ENCODE measurements at places on chromosomes 1 and 21.
A peak's percentile ranks its signal among the peaks of the same experiment; 100 is the strongest.

- DNase-seq: no peak
Measured at GRCh38 chr1:12015001-12015491, 4.3 kb upstream of the MIIP start.

GRCh38 chr1:55153031-55153430, 62.1 kb downstream of the USP24 start:
- no peak for DNase-seq

DNA sequence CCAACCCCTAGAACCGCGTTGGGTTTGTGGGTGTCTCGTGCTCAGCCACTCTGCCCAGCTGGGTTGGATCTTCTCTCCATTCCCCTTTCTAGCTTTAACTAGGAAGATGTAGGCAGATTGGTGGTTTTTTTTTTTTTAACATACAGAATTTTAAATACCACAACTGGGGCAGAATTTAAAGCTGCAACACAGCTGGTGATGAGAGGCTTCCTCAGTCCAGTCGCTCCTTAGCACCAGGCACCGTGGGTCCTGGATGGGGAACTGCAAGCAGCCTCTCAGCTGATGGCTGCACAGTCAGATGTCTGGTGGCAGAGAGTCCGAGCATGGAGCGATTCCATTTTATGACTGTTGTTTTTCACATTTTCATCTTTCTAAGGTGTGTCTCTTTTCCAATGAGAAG, 18.7 kb downstream of the TFF3 start:
- DNase-seq: no peak

DNA sequence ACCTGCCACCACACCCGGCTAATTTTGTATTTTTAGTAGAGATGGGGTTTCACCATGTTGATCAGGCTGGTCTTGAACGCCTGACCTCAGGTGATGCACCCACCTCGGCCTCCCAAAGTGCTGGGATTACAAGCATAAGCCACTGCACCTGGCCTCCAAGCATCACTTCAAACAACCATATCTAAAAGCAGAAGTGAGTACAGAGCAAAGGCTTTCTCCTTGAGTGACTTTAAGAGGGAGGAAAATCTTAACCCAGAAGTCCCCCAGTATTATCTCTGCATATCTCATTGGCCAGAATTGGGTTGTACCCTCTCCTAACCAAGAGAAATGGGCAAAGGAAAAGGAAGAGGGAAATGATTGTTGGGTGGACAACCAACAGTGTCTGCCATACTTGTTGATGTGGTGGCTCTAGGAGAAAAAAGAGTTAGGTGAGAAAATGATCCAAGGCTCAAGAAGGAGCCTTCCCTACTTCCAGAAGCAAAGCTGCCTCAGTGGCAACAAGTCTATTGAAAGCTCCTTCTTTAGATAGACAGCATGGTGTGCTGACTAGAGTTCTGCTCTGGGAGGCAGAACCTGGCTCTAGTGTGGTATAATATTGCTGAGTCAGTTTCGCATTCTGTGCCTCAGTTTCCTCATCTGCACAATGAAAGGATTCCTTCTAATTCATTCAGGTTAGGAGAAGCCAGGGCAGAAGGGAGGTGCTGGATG, 16.8 kb upstream of the FOXE3 start:
- DNase-seq: no peak

DNA sequence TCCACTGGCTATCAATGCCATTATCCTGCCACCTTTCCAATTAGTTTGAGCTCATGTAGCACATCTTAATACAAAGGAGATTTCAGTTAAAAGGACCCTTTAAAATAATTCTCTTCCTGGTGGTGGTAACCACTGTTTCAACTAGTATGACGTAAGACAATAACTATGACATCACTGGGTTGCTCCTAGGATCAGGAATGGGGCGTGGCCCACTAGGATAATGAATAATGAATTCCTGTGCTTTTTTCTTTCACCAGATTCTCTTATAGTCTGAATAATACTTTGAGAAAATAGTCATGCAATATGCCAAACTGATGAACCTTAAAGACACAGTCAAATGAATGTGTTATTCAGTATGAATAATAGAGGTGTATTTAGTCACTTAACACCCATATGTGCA, 10.6 kb upstream of the KIFAP3 start:
- no peak for DNase-seq

GRCh38 chr1:164644774-164645644, 86.0 kb downstream of the PBX1 start:
- no peak for DNase-seq

GRCh38 chr1:22916471-22916820, 56.2 kb downstream of the LACTBL1 start:
- DNase-seq: no peak

DNA sequence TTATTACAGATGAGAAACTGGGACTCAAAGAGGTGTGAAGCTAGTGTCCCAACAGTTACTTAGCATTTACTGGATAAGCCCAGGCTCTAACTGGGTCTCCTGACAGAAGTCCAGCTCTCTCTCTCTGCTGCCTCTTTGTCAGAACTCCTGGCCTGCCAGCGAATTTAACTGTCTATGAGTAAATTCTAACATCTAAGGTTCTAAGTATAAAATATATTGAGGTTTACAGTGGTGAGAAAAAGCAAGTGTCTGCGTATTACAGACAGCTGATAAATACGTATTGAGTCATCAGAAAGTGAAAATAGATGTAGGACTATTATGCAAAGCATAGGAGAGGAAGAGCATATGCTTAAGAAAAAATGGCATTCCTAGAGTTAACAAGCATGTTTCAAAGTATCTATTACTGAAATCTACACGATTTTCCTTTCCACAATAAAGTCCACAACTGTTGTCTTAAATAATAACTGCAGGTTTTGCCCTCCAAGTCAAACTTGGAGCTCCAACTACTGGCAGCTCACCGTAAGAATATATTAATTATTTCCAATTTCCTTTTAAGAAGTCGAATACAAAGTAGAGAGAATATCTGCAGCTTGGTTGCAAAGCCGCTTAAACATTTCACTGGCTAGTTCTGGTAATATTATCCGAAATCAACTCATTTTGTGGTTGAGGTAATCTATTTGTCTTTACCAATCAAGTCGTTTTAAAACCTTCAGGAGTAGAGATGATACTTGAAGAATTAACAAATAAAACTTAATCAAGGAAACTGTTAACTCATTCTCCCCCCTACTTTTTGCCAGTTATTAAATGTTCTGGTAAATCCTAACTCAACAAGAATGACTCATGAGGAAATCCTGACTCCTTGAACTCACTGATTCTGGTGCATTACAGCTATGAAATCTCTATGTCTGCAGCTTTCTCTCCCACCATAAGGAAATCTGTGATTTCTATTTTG, 1.4 kb upstream of the RGS2 start:
- peak; percentile 49 for DNase-seq

- DNase-seq: no peak
Measured at GRCh38 chr1:170126696-170127095, 19.1 kb upstream of the NTMT2 start.

GRCh38 chr21:42505090-42505726, 8.4 kb upstream of the SLC37A1 start:
- no peak for DNase-seq

GRCh38 chr1:32405672-32406467, 11.6 kb upstream of the BSDC1 start:
- DNase-seq: no peak

All from CD4-positive, alpha-beta T cell treated with Interleukin-4 for 1 hour (primary cell).